ENCODE measurements at places on chromosomes 13 and 19.
A peak's percentile ranks its signal among the peaks of the same experiment; 100 is the strongest.

DNA sequence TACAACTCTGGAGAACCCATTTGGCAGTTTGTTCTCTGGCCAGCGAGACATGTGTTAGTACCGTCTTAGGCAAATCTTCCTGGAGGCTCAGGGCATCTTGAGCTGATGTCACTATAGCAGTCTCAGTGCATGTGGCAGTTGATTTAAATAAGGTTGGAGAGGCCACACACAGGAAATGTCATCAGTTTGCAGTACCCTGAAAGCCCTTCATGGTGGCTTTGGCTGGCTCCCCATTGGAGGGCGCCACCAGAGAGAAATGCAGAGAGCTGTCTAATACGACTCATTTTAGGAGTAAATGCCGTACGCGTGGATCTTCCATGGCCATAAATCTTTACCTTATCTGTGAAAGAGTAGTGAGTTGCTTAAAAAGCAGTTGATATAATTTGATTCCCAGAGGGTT is 163.1 kb downstream of the STK24 start:
- DNase-seq, result no peak

GRCh38 chr13:66195238-66195637 is 1034.9 kb downstream of the PCDH9 start:
- DNase-seq, result no peak

GRCh38 chr19:29873024-29873800 is 61.4 kb downstream of the CCNE1 start:
- peak; percentile 49 for DNase-seq

- peak; percentile 95 for DNase-seq
Measured at GRCh38 chr19:12564016-12564664, 12.9 kb upstream of the ZNF564 start.

- DNase-seq, result no peak
Measured at GRCh38 chr19:8167985-8168384, 18.6 kb upstream of the FBN3 start.

- DNase-seq, result no peak
Measured at GRCh38 chr13:23622985-23623384, 52.8 kb downstream of the TNFRSF19 start.

- DNase-seq, result no peak
Measured at GRCh38 chr19:41871573-41872383, 5.3 kb upstream of the CD79A start.
